ENCODE measurements at places on chromosomes 2 and 18.

DNA sequence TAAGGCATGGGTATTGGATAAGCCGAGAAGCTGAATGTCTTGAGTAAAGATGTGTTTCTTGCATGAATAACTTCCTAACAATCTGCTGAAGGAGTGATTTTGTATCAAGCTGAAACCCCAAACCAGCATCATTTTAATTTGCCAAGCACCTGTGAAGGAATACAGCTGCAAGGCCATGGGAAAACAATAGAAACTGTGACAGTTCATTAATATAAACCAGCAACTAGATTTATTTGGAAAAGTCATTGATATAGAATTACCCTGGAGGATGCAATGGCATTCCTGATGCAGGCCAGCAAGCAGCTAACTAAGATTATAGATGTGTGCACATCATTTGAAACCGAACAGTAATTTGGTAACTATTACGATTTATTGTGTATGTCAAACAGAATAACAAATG lies 155.7 kb upstream of the TCF4 start:
- DNase-seq = no peak

GRCh38 chr18:60506682-60507081 lies 134.1 kb upstream of the MC4R start:
- DNase-seq = no peak

DNA sequence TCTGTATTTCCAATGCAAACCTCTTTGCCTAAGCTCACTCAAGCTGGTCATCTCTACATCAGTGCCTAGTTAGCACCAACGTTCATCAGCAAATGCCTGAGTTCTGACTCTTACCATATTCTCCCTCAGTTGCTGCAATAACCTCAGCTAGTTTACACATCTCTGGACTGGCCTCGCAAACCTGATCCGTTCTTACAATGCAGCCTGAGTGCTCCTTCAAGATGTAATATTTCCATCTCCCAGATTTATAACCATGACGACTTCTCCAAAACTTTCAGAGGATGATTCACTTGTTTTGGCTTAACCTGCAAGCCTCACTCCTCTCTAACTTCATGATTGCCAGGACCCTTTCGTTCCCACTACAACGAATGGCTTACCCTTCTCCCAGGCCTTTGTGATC lies 69.7 kb downstream of the DIPK1C start:
- no peak for DNase-seq

- DNase-seq = no peak
Measured at GRCh38 chr2:12106440-12107080, 360.1 kb downstream of the LPIN1 start.

DNA sequence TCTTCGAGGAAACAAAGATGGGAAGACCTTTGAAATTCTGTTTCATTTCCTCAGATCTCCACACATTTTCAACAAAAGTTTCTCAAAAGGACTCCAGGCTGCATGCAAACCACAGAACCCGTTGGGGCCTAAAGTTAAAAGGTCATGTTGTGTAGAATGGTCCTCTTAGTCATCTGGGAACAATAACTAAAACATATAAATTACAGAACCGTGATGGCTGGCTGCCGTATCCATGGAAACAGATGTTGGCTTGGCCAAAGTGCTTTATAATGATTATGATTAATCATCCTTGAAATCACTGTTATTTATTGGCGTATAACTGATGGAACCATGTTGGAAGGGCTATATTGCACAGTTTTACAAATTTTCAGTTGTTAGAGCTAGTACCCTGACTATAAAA lies 182.8 kb upstream of the CRIM1 start:
- no peak for DNase-seq

GRCh38 chr18:44423814-44424644 lies 256.7 kb upstream of the SETBP1 start:
- DNase-seq = no peak

- no peak for DNase-seq
Measured at GRCh38 chr2:232586943-232587505, 36.5 kb downstream of the EIF4E2 start.

DNA sequence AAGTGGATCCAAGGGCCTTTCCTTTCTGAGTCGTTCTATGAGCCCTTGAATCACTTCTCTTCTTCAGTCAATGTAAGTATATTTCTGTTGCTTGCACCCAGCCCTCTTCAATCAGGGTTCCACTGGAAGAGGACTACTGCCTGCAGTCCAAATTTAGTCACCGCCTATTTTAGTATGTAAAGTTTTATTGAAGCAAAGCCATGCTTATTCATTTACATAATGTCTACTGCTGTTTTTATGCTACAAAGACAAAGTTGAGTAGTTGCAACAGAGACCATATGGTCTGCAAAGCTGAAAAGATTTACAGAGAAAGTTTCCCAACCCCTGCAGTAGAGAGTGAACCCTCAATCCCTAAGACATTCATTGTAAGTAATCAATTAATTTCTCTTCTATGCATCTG lies 332.5 kb upstream of the TNP1 start:
- DNase-seq = no peak

GRCh38 chr2:112749755-112750559 lies 14.5 kb downstream of the CKAP2L start:
- DNase-seq = peak; percentile 48

- DNase-seq = no peak
Measured at GRCh38 chr2:1014802-1015201, 64.2 kb downstream of the SNTG2 start.

GRCh38 chr2:152155209-152155608 lies 20.4 kb downstream of the STAM2 start:
- no peak for DNase-seq

DNA sequence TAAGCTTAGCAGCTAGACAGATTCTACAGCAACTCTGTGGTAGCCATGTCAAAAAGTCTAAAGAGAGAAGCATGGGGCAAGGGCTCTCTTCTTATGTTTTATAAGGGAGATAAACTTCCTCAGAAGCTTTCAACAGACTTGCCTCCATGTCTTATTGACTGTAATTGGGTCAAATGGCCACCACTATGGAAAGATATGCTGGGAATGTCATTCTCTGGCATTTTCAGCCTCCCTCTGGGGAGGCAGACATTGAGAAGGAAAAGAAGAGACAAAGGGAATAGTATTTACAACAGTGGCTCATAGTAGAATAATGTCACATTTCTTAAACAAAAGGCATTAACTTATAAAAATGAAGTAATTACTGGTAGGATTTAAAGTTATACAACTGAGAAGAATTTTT lies 1964.5 kb upstream of the PIK3C3 start:
- no peak for DNase-seq
